ENCODE measurements at places on chromosomes 5 and 9.

- no peak for DNase-seq
These were observed 5.0 kb upstream of the RHOBTB3 start for GRCh38 chr5:95725937-95726810.

DNA sequence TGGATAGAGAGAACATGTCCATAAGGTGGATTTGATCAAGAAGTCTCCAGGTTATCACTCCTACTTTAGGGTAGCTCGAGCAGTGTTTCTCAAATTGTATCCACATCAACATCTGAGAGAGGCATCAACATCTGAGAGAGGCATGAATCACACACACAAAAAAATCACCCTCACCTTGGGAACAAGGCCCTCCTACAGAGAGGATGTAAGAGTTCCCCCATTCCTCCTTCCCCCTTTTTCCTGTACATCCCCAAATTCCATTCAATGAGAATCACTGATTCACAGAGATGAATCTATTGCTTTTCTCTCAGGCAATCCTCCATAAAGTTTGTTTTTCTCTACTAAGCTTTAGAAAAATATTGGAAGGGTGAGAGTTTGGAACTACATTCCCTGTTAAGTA, 233.4 kb upstream of the CDH6 start:
- no peak for DNase-seq

GRCh38 chr9:84935528-84936117, 266.1 kb downstream of the NTRK2 start:
- no peak for DNase-seq

GRCh38 chr5:124477062-124477461, 269.4 kb downstream of the ZNF608 start:
- no peak for DNase-seq

DNA sequence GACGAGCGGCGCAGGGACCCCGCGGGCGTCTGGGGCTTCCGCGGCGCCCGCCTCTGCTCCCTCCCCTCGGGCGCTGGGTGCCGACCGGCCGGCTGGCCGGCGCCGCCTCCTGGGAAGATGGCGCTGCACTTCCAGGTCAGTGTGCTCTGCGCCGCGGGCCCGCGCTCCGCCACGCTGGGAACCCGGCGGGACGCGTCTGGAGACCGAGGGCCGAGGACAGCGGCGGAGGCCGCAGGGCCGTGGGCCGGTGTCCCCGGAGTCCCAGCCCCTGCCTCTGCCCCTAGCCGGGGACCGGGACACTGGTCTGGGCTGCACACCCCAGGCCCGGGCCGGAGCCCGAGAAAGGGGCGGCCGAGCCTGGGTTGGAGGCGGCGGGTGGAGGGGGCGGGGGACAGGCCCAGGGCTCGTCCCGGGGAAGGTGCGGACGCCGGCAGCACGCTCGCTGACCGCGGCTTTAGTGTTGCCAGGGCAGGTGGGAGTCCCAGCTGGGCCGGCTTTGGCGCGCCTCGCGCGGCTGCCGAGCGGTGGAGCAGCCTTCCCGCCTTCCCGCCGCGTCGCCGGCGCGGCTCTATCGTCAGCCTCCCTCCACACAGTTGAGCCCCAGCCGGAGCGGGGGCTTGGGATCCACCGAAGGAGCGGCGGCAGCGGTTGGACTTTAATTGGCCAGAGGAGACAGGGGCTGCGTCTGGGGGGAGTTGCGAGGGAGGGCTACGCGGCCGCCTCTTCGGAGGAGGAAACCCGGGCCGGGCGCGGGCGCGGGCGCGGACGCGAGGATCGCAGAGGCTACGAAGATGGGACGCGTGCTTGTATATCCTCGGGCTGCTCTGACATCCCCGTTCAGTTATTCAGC, at the start of gene RANBP17:
TSS of gene RANBP17 (plus strand) at position 102 of the 850 bp plus-strand sequence.
- DNase-seq = peak; percentile 49

DNA sequence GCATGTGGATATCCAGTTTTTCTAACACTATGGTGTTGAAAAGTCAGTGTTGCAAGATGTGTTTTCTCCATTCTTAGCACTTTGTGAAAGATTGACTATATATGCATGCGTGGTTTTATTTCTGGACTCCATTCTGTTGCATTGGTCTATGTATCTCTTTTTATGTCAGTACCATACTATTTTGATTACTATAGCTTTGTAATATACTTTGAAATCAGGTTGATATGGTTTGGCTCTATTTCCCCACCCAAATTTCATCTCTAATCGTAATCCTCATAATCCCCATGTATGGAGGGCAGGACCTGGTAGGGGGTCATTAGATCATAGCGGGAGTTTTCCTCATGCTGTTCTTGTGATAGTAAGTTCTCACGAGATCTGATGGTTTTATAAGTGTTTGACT, 6.5 kb downstream of the RIC1 start:
- no peak for DNase-seq

- DNase-seq = no peak
These were observed 103.5 kb downstream of the GCNT1 start for GRCh38 chr9:76562511-76562911.

GRCh38 chr5:23235246-23235645, 272.2 kb upstream of the PRDM9 start:
- no peak for DNase-seq

- no peak for DNase-seq
These were observed 218.7 kb downstream of the NFIB start for GRCh38 chr9:14095277-14095676.

- DNase-seq = no peak
These were observed 24.3 kb downstream of the NOTCH1 start for GRCh38 chr9:136521537-136521936.

DNA sequence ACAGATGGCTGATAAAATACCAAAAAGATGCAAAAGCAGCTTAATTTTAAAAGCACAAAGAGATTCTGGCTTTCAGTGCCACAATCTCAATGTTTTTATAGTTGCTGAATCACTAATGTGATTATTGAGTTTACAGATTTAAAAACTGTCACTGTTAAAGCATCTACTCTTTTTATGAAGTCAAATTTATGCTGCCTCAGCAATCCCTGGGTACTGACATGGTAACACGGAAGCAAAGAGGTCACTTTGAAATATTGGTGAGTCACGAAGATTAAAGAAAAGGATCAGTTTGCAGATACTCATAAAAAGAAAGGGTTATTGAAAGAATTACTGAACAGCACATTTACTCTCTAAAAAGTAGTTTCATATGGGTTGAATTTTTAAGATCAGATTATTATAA, 39.7 kb upstream of the HMGCS1 start:
- no peak for DNase-seq

DNA sequence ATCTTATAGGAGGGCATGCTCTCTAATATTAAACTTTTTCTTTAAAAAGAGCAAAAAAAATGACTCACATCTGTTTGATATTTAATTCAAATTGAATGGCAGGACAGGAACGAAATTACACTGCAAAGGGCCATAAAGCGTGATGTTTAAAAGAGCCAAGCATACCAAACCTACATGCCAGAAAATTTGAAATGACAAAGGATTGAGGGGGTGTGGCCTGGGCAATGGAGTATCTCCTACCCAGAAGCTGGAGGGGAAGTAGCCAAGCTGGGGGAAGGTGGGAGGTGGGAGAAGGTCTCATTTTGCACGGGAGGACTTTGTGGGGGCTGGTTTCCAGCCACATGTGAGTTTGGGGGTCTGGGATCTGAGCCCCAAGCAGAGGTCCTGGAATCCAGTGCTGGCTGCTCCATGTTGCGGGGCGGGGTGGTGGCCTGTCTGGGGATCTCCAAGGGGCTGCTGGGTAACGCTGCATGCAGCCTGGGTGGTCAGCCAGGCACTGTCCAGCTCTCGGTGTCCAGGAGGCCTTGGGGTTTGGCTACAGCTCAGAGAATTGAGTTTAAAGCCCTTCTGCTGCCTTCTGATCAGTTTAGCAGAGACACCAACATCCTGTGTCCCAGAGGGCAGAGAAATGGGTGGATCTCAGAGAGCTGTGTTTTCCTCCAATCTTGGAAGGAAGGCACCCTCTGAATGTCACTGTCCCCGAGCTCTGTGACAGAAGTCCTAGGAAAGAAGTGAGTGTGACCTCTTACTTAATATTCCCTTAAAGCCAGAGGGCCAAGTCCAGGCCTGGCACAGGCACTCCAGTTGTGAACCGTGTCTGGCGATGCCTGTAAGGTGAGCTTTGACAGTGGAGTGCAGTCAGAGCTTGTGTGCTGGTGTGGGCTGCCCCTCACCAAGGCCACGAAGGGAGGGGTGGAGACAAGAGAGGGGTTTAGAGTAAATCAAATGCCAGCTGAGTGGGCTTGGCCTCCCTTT, 7.6 kb downstream of the DCANP1 start:
- no peak for DNase-seq

DNA sequence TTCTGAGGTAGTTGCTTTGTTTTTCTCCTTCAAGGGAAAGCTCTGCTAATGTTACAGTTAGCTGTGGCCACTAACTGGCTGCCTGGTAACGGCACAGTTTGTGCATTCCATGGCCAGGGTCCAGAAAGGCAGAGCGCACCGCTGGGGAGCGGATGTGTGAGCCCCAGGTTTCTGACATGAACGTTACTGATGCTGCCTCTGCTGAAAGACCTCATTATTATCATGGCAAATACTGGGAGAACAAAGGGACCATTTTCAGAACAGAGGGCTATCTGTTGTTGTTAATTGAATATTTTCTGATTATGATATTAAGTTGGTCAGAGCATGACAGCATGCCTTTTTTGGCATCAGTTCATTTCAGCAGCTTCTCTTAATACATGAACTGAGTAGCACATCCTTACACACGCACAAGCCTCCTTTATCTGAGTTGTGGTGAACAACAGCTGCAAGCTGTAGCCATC, 134.1 kb downstream of the NUDT12 start:
- DNase-seq = no peak

DNA sequence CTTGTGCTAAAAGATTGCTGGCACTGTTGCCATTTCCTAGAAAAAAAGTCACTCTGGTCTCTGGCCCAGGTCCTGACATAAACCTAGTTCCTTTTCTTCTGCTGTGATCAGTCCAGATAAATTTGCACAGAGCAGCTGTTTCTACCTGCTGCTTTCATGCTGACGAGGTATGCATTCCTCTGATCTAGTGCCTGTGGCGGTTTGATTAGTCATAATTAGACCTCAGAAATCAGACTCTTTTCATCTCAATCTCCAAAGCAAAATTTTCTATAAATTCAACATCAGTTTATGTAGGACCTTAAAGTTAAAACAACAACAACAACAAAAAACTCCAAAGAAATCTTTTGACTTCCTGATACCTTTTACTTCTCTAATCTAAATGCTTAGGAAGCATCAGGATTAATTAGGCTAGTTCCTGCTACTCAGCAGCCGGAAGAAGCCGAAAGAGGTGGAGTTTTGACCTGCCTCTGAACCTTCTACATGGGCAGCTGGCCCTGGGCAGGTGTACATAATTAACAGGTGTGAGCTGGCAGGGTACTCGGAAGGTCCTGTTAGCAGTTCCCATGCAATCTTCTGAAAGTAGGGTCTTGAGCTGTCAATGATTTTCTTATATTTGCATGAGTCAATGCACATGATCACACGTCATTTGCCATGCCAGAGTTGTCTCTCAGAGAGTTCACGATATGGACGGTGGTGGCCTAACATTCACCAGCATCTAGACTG, 83.3 kb upstream of the CCDC112 start:
- DNase-seq = no peak

- DNase-seq = no peak
These were observed 41.2 kb downstream of the GPR21 start for GRCh38 chr9:123074628-123075027.

- DNase-seq = no peak
These were observed 127.6 kb downstream of the DROSHA start for GRCh38 chr5:31404325-31404724.

DNA sequence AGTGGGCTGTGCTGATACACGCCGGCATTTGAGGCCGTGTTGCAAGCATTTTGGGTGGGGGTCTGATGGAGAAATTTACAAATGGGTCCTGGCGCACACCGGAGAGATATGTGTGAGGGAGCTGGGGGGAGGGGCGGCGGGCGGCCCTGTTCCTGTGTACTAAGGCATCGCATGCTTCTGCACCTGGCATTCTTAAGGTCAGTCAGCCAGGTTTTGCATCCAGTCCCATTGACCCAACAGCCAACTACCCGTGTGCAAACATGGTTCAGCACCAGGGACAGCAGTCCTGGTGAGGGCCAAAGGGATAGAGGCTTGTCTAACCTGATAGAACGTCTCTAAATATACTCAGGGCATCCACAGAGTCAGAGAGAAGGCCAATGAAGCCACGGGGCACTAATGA, 839 bp downstream of the GABRG2 start:
- DNase-seq = no peak

DNA sequence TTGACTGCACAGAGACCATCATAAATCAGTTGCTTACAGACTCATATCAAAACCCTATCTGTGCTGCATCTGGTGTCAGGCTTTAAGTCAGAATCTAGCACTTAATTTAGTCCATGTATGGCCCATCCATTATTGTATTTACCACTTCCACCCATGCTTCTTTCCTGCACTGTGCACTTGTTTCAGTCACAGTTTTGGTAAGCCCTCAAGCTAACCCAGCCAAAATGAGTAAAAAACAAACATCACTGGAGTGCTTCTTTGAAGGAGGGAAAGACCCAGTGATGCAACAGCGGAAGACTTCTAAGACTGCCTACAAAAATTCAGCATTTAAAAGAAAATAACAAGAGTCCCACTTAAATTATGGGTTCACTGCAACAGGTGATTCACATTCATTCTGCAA, 69.0 kb downstream of the FGF10 start:
- DNase-seq = no peak

DNA sequence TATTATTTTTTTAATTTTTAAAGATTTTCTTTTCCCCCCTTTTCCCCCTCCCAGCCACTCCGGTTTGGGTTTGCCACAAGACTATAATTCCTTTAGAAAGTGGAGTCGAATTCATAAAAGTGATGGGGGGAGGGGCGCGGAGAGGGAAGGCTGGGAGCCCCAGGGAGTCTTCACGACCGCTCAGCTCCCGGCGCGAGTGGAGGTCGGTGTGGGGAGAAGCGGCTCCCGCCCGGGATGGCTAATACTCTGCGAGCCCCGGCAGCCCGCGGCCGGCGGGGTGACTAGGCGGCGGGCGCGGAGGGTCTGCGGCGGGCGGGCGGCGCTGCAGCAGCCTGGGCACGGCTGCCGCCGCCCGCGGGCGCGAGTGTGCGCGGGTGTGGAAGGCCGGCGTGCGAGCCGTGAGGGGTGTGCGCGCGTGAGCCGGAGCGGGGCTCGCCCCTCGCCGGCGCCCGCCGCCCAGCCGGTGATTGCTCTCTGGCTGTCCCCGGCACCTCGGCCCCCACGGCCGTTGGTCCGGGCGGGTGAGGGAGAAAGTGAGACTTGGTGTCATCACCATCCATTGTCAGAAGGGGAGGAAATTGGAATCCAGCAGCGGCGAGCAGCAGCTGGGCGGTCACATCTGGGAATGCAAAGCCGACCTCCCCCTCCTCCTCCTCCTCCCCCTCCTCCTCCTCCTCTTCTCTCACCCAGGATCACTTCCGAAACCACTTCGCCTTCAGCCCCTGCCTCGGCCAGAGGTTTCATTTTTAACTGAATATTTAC, at the start of gene PARP8:
TSS of gene PARP8 (plus strand) at position 377 of the 762 bp plus-strand sequence. CDS start 459 bp downstream, outside the sequence.
- DNase-seq = no peak

GRCh38 chr9:23464275-23464674, 361.8 kb downstream of the ELAVL2 start:
- no peak for DNase-seq

- DNase-seq = no peak
These were observed 207.8 kb downstream of the KDM4C start for GRCh38 chr9:6965566-6965965.
